ENCODE measurements at places on chromosomes 3 and 15. TPM values are rescaled to one million over a fixed set of nuclear protein-coding genes. Genes with fewer than 3 reads are reported as not detected.

GRK7 gene
- not detected for total RNA-seq

DCLK3 gene
- total RNA-seq = not detected

GPR27 gene
- total RNA-seq = not detected

- DNase-seq = no peak
Observed at GRCh38 chr3:149170672-149171071, 41.2 kb downstream of the HPS3 start.

DNA sequence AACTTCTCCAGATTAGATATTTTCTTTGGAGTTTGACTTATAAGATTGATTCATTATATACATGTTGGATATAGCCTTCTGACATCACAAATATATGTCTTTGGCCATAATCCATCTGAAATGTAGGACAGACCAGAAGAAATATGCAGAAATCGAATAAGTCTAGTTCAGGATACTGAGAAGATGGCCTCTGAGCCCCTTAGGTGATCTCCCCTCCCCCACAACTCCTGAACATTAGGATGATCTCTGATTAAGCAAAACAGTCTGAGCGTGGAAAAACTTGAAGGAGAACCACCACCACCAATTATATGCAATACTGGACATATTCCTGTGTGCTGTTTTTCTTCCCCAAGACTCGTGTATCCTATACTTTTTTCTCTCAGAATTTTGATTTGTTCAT, 3.2 kb downstream of the SETD5 start:
- DNase-seq = no peak

DNA sequence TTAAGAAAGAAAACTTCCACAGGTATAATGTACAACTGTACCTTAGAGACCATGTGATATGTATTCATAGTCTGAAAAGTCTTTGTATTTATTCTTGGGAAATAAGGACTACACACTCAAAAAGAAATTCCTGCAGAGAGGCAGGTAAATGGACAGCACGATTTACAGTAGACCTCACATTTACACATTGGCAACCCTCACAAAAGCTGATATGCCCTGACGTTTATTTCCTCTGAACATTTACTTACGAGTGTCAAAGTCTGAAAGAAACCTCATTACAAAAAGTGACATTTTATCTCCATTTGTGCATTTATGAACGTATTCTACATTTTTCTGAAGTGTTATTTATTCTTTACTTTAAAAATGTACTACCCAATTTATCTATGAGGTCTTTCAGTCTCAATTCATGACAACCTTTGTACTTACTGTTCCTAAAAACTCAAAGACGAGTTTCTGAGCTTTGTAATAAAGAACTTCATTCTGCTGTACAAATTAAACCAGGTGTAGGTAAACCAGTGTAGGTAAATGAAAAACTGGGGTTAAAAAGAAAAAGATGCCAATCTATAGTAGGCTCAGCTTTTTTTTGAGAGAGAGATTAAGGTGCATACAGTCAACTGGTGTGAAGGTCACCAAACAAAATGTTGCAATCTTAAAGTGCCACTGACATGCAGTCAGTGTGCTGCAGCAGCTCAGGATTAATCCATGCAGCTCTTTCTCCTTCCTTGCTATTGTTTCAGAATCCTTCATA, 44.3 kb downstream of the THRB start:
- no peak for DNase-seq

- peak; percentile 13 for DNase-seq
Observed at GRCh38 chr3:65048151-65048550, 360.4 kb upstream of the ADAMTS9 start.

- no peak for DNase-seq
Observed at GRCh38 chr3:190558796-190559195, 44.9 kb downstream of the IL1RAP start.

Measured in RPMI7951 (cell line).